MCF 10A (cell line): ENCODE measurements at places on chromosomes 3 and 15. TPM values are rescaled to one million over a fixed set of nuclear protein-coding genes. Genes with fewer than 3 reads are reported as not detected.

- no peak for DNase-seq
- H3K36me3 ChIP-seq, result no peaks in the 10 kb centered on the region
- no peak overlapping the region for H3K4me3 ChIP-seq
- no peak overlapping the region for H3K27ac ChIP-seq
- H3K27me3 ChIP-seq, result no peaks in the 10 kb centered on the region
Observed at GRCh38 chr15:37372064-37372463, 271.7 kb upstream of the MEIS2 start.

DNA sequence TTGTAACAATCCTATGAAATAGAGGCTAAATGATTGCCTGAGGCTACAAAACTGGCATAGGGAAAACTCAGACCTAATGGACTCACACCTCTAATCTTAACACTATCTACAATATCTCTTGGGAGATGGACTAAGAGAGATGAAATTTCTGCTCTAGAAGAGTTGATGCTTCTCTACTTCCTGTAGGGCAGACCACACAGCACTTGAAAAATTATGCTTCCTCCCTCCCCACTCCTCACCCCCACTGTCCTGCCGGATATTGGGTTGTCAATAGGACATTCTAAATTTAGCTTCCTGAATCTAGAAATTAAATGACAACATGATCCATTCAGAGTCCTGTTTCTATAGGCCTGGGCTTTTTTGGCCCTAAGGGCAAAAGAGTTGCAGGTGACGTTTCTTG lies 295.6 kb downstream of the GAP43 start:
- DNase-seq, result no peak
- no peaks in the 10 kb centered on the region for H3K4me1 ChIP-seq
- no peaks in the 10 kb centered on the region for H3K36me3 ChIP-seq
- no peak overlapping the region for H3K27ac ChIP-seq
- no peak overlapping the region for H3K4me3 ChIP-seq
- H3K27me3 ChIP-seq, result no peaks in the 10 kb centered on the region

DNA sequence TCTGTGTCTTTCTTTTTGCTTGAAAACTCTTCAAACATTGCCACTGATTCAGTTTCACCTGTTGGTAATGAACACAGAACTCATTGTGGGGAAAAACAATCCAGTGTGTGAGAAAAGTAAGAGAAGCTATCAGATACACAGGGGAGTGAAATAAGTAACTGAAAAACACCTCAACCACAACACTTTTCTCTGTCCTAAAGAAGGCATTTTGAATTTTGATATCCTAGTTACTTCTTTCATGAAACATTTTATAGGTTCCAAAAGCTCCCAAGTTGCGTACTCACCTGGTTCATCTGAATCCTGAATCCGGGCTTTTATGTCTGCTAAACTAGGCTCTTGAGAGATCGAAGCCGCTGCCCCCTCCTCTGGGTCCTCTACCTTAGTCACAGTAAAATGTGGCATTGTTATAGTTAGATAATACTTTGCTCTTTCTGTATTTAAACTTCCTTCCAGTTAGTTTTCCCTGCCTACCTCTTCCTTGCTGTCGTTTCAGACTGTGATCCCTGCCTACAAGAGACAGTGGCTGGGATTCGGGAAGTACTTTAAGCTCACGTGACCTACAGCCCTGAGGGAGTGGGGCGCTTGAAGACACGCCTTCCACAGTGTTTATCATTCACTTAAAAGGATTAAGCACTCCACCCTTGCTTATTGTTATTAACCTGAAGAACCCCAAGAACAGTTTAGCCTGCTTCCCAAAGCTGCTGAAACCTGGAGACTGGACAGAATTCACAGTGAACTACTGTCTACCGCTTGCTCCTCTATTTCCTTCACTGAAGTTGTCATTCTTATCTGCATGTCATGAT lies 19.1 kb downstream of the SLC12A6 start:
- DNase-seq, result peak; percentile 77
- peak overlapping the region; percentile 86 for H3K4me3 ChIP-seq
- H3K27ac ChIP-seq, result peak overlapping the region; percentile 96
- no peaks in the 10 kb centered on the region for H3K27me3 ChIP-seq
- H3K4me1 ChIP-seq, result peaks cover 21% of the 10 kb centered on the region
- H3K36me3 ChIP-seq, result peaks cover 15% of the 10 kb centered on the region

GRCh38 chr3:72009851-72010443 lies 225.0 kb upstream of the PROK2 start:
- no peak overlapping the region for H3K4me3 ChIP-seq
- no peaks in the 10 kb centered on the region for H3K36me3 ChIP-seq
- no peak for DNase-seq
- H3K27ac ChIP-seq, result no peak overlapping the region
- peaks cover 9% of the 10 kb centered on the region for H3K27me3 ChIP-seq

GRCh38 chr15:91752081-91752785 lies 101.3 kb upstream of the SLCO3A1 start:
- no peak overlapping the region for H3K4me3 ChIP-seq
- no peak for DNase-seq
- H3K27me3 ChIP-seq, result no peaks in the 10 kb centered on the region
- H3K27ac ChIP-seq, result no peak overlapping the region

DNA sequence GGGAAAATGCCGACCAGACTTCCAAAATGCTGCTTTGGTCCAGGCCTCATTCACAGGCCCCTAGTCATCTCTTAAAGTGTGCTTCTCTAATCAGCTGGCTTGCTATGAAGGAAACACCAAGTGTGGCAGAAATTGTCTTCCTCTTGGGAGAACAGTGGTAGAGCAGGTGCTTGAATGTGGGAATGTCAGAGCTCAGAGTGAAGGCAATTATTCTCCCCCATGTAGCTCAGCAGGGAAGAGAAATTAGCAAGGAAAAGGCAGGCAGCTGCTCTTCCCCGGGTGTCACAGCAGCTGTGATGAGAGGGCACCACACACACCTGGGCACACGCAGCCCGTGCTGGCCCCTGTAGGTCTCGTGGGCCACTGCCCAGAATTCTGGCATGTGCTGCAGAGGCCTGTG lies 358.5 kb downstream of the WDR72 start:
- H3K27me3 ChIP-seq, result no peaks in the 10 kb centered on the region
- H3K4me3 ChIP-seq, result no peak overlapping the region
- H3K36me3 ChIP-seq, result no peaks in the 10 kb centered on the region
- no peak overlapping the region for H3K27ac ChIP-seq
- no peak for DNase-seq
- no peaks in the 10 kb centered on the region for H3K4me1 ChIP-seq

GRCh38 chr3:129034642-129035041 lies 25.9 kb upstream of the GP9 start:
- DNase-seq, result no peak
- H3K4me3 ChIP-seq, result no peak overlapping the region
- H3K36me3 ChIP-seq, result peaks cover 12% of the 10 kb centered on the region
- no peak overlapping the region for H3K27ac ChIP-seq
- H3K27me3 ChIP-seq, result no peaks in the 10 kb centered on the region

GRCh38 chr3:131960324-131960723 lies 74.5 kb downstream of the CPNE4 start:
- no peak overlapping the region for H3K4me3 ChIP-seq
- no peaks in the 10 kb centered on the region for H3K27me3 ChIP-seq
- peak; percentile 44 for DNase-seq

GRCh38 chr15:95448531-95449229 lies 881.8 kb upstream of the NR2F2 start:
- DNase-seq, result peak; percentile 8
- H3K4me1 ChIP-seq, result peaks cover 6% of the 10 kb centered on the region
- H3K36me3 ChIP-seq, result no peaks in the 10 kb centered on the region
- no peak overlapping the region for H3K4me3 ChIP-seq
- H3K27me3 ChIP-seq, result no peaks in the 10 kb centered on the region

DNA sequence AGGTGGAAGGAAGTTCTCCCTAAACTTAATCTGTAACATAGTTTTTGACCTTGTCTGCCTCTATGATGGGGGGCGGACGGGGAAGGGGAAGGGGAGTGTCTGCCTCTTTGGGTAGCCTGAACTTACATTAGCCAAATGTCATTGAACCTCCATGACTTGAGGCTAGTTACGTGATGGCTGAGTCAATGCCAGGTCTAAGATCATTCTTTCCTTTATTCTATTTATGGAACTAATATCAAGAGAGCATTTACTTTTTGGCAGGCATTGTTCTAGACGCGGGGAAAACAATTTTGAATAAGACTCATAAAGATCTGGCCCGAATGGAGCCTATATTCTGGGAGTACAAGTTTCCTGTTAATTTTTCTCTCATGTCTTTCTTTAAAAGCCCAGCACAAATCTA lies 340.7 kb upstream of the C2CD4B start:
- no peak for DNase-seq
- no peaks in the 10 kb centered on the region for H3K27me3 ChIP-seq
- no peaks in the 10 kb centered on the region for H3K36me3 ChIP-seq
- peaks cover 15% of the 10 kb centered on the region for H3K4me1 ChIP-seq

DNA sequence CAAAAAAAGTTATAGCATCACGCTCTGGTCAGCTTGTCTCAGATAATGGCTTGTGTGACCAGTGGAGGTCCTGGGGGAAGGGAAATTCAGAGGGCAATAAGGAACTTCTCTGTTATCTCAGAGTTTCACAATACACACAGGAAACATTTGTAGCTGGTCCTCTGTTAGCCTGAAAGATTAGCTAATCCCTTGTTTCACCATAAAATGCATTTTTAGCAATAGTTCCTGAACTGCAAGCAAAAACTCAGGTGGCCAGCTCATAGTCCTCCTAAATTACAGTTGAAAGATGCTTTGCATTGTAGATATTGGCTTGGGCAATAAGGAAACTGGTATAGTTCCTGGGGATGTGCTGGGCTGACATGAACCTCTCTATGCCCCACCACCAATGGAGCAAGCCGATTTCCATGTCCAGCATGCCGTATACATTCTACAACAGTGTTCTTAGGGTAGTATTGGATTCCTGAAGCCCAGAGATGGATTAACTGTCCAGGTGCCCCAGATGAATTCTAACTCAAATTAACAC lies 141.5 kb upstream of the TBL1XR1 start:
- DNase-seq, result peak; percentile 54
- H3K4me1 ChIP-seq, result peaks cover 23% of the 10 kb centered on the region
- no peak overlapping the region for H3K27ac ChIP-seq
- no peak overlapping the region for H3K4me3 ChIP-seq

GRCh38 chr3:15903164-15903563 lies 105.4 kb upstream of the ANKRD28 start:
- H3K4me3 ChIP-seq, result peak overlapping the region; percentile 39
- H3K27me3 ChIP-seq, result no peaks in the 10 kb centered on the region
- DNase-seq, result peak; percentile 74
- peaks cover 28% of the 10 kb centered on the region for H3K4me1 ChIP-seq

- H3K36me3 ChIP-seq, result peaks cover 80% of the 10 kb centered on the region
- H3K4me1 ChIP-seq, result peaks cover 30% of the 10 kb centered on the region
- no peaks in the 10 kb centered on the region for H3K27me3 ChIP-seq
- H3K4me3 ChIP-seq, result no peak overlapping the region
- peak overlapping the region; percentile 66 for H3K27ac ChIP-seq
Observed at GRCh38 chr3:53236112-53236841, 19.5 kb downstream of the TKT start.

DNA sequence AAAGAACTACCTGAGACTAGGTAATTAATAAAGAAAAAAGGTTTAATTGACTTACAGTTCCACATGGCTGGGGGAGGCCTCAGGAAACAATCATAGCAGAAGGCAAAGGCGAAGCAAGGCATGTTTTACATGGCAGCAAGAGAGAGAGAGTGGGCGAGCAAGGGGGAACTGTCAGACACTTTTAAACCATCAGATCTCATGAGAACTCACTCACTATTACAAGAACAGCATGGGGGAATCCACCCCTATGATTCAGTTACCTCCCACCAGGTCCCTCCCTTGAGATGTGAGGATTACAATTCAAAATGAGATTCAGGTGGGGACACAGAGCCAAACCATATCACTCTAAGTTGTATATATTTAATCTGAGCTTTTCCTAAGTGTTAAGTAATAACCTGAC lies 79.0 kb upstream of the MLF1 start:
- H3K27me3 ChIP-seq, result no peaks in the 10 kb centered on the region
- no peaks in the 10 kb centered on the region for H3K36me3 ChIP-seq
- DNase-seq, result no peak
- H3K27ac ChIP-seq, result no peak overlapping the region
- H3K4me1 ChIP-seq, result no peaks in the 10 kb centered on the region

DNA sequence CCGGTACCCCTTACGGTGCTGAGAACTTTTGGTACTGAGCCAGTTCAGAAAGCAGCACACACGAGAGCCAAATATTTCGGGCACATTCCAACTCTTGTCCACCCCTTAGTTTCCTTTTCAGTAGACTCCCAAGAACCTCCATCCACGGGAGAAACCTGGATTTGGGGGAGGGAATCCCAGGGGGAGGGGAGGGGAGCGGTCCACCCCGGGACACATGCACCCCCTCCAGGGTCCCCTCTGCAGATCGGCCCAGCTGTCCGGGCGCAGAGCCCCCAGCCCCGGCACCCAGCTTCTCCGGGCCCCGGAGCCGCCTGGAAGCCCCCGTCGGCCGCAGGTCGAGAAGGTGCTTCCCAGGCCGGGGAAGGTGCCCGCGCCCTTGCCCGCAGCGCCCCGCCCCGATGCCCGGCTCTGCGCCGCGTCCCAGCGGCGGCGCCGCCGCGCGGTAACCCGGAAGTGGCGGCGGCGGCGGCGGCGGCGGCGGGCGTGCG lies 455 bp upstream of the ABHD17C start:
- H3K4me3 ChIP-seq, result peak overlapping the region; percentile 92
- H3K27ac ChIP-seq, result no peak overlapping the region
- no peaks in the 10 kb centered on the region for H3K27me3 ChIP-seq
- peak; percentile 36 for DNase-seq
- no peaks in the 10 kb centered on the region for H3K36me3 ChIP-seq
- peaks cover 35% of the 10 kb centered on the region for H3K4me1 ChIP-seq

DNA sequence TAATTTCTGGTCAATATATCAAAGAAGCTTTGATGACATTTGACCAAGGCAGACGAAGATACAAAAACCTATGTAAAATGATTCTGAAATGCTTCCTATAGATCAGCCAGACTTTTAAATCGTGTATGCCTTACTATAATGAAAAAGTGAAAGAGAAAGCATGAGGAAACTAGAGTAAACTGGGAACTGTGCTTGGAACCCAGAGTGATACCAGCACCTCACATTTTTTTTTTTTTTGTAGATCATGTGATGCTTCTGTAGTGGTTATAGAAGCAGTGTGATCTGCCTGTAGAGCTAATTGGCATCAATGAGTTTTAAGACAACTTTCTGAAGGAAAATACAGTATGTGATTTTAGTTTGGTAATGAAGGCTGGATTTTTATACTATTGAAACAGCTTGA lies 150.7 kb downstream of the NLGN1 start:
- no peak overlapping the region for H3K4me3 ChIP-seq
- H3K4me1 ChIP-seq, result no peaks in the 10 kb centered on the region
- peaks cover 87% of the 10 kb centered on the region for H3K27me3 ChIP-seq
- H3K27ac ChIP-seq, result no peak overlapping the region

DNA sequence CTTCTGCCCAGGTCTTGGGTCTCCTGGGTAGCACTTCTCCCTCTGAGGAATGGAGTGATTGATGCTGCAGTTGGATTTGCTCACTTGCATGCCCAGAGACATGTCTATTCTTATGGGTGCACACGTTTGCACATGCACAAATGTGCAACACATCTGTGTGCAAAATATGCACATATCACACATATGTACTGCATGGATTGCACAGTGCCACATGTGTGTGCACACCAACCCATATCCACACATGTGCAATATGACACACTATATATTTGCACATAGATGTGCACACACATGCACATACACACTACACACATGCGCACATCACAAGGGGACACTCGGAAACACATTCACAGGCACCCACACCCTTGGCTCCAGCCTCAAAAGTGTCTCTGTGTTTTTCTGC lies 671 bp upstream of the SEMA3B start:
- H3K4me3 ChIP-seq, result peak overlapping the region; percentile 34
- H3K27me3 ChIP-seq, result no peaks in the 10 kb centered on the region
- H3K27ac ChIP-seq, result no peak overlapping the region
- peaks cover 39% of the 10 kb centered on the region for H3K4me1 ChIP-seq

- H3K27me3 ChIP-seq, result no peaks in the 10 kb centered on the region
- DNase-seq, result no peak
- no peaks in the 10 kb centered on the region for H3K36me3 ChIP-seq
Observed at GRCh38 chr3:65524584-65524983, 514.1 kb downstream of the MAGI1 start.

DLL4 gene
- total RNA-seq, result 0.10 TPM in 1 of 2 replicates, not detected in the other

C3orf22 gene
- not detected in 2 replicates for total RNA-seq

ERICH6 gene
- not detected in 2 replicates for total RNA-seq

RTP3 gene
- total RNA-seq, result not detected in 2 replicates

SPTBN5 gene
- 1.1 TPM in 2 replicates for total RNA-seq
